ENCODE measurements at places on chromosomes 12 and 14.

GRCh38 chr14:54556535-54556934, 10.4 kb upstream of the SAMD4A start:
- no peak for DNase-seq

- no peak for DNase-seq
These were observed 156.1 kb upstream of the ALG10B start for GRCh38 chr12:38160318-38161122.

DNA sequence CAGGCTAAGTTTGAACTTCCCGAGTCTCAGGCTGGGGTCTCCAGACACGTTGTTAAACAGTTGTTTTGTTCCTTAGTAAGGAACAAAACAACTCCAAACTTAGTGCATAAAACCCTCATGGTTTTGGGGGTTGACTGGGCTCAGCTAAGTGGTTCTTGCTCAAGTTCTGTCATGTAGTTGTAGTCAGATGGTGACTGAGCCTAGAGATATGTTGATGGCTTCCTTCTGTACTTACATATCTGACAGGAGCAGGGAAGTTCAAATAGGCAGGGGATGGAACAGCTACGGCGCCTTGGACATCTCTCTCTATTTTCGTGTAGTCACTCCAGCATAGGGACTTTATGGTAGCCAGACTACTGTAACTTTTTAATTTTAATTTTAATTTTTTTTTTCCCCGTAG, 45.7 kb downstream of the SPATS2 start:
- no peak for DNase-seq

GRCh38 chr14:69886453-69887242, 7.4 kb downstream of the SMOC1 start:
- DNase-seq: no peak

GRCh38 chr12:18658179-18658578, 79.6 kb downstream of the PLCZ1 start:
- DNase-seq: no peak

DNA sequence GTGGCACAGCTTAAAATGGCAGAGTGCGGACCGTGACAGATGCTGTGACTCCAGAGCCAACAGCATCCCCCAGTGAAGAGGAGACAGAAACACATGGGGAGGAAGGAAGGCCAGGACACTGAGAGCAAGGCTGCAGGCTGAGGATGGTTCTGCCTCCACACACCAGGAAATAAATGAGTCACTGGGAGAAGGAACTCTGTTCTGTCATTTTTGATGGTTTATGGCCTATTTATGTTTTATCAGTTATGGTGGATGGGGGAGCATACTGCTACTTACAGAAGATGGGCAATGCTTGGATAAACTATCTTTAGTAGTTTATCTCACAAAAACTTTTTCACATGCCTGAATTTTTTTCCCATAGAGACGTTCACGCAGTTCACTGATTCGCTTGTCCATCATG, 33.8 kb downstream of the ZFYVE21 start:
- DNase-seq: no peak

GRCh38 chr12:42145197-42145549, 499 bp upstream of the GXYLT1 start:
- no peak for DNase-seq

GRCh38 chr12:32679920-32680237, 778 bp downstream of the DNM1L start:
- DNase-seq: no peak

DNA sequence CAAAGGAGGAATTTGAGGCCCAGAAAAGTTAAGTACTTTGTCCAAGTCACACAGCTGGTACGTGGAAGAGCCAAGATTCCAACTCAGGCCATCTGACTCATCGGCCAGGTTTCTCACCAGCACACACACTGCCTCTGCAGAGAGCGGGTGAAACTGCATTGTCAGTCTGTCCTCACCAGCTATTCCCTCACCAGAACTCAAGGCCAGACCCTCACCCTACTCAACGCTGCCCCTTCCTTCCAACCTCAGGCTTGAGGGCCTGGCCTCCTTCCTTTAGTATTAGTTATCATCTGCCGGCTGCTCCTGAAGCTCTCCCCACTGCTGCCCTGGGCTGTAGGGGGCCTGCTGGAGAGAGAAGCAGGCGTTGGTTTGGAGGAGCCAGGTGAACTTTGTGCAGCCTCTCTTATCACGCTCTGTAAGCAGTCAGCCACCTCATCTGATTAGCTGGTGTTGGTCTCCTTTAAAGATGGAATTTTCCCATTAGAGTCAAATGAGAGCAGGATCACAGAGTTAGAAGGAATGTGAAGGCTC, 16.6 kb upstream of the PLEK2 start:
- no peak for DNase-seq

DNA sequence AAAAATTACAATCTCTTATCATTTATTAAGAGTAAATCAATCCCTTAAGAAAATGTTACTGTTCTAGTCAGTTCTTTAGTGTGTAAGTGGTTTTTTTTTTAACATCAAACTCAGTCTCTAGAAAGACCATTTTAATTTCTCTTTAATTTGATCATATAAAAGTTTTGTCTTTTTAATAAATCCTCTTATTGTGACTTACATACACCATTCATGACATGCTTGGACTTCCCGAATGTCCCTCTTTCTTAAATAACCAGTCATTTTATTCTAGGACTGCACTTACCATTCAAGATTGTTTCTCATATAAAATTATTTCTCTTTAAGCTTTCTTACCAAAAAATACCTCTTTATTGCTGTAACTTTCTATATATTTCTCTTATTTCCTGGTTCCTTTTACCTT, 60.8 kb upstream of the EVL start:
- DNase-seq: no peak

- no peak for DNase-seq
These were observed 80.8 kb downstream of the TMTC1 start for GRCh38 chr12:29702972-29703371.

DNA sequence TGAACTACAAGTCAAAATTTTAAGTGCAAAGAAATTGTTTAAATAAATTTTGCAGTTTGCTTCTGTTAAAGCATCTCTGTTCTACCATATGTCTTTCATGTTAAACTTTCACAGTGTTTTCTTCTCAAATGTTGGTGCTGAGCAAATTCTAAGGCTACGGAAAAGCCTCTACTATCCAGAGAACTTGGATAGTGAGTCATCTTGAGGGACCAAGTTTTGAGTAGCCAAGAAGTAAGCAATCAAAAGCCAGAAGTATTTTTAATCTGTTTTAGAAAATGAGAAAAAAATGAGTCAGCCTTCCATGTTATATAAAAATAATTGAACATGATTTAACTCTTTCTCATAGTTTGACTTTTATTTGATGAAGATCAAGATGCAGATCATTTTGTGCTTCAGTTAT, 3.3 kb downstream of the BRMS1L start:
- DNase-seq: no peak

GRCh38 chr12:12720672-12721161, 3.5 kb downstream of the CDKN1B start:
- no peak for DNase-seq

- no peak for DNase-seq
These were observed 12.7 kb upstream of the HDAC7 start for GRCh38 chr12:47832263-47832933.

GRCh38 chr12:23895792-23896218, 53.7 kb downstream of the SOX5 start:
- DNase-seq: no peak

DNA sequence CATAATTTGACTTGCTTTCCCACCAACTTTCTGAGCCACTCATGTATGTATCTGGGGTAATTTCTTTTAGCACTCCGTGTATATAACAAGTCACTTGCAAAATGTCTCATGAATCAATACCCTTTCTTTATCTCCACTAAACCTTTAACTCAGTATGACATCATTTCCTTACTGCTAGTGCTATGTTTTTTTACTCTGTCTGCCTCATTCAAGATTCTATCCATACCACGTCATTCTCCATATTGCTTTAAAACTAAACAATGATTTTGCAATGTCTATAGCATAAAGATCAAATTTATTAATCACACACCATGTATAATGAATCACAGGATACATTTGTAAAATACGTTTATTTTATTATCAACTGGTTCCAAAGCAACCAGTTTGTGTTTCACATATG, 178.2 kb downstream of the PIK3C2G start:
- DNase-seq: no peak

- no peak for DNase-seq
These were observed 93.8 kb upstream of the MDM1 start for GRCh38 chr12:68425998-68426397.

DNA sequence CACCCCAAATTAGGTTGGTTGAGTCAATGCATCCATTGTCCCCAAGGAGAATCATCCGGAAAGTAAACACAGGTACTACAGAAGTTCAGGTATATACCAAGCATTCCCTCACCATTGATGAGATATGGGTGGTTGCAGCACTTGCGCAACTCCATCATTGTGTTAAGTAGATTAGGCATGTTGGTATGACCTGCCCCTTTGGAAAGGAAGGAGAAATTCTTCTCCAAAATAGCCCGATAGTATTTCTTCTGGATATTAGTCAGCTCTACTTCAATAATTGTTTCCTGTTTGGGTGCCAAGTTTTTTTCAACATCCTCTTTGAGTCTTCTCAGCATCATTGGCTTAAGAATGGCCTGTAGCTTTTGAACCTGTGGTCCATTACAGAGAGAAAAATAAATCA, 21.3 kb upstream of the SUPT16H start:
- no peak for DNase-seq

DNA sequence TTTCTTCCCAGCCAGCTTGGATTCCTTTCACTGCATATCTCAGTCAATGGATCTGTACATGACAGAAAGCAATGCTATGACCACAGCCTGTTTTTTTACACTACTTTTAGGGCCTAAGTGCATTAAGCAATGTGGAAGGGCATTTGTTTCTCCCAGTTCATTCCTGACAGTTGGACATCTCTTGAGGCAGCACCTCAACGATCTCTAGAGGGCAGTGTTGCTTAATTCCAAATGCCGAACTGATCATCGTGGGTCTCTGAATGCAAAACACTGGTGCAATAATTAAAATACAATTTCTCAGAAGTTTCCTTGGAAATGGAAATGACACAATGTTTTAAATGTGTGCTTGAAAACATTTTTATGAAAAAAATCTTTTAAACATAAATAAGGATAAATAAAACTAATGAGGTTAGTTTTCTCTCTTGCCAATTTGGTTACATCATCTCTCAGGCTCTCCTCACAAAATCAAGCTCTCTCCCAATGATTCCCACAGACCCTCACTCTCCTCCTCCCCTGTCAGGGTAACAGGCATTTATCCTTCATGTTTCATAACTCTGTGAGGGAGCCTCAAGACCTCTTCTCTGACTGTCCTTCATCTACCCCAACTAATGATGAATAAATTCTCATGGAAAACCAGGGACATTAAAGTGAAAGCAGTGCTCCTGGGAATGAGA, 192.4 kb upstream of the SLC16A7 start:
- no peak for DNase-seq

DNA sequence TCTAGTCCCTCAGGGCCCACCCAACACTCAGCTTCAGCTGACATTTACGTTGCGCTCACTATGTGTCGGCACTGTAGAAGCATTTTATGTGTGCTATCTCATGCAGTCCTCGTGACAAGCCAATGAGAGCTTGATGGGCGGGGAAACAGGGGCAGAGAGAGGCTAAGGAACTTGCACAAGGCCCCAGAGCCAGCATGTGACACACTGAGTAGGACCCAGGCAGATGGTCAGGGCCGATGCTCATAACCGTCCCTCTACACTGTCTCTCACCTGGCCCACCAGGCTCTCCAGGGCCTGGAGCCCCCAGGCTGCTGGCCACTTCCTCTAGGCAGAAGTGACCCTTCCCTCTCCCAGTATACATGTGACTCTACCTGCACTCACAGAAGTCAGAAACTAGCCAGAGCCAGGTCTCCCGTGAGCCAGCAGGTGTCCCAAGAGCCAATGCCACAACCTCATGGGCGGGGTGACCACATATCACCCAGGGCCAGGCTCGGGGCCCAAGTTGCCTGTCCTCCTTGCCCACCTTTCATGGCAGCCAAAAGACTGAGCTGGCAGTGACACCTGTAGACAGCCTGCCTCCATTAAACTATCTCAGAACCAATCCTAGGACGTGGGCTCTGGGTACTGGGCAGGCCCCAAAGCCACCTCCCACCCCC, 38.3 kb downstream of the TTC7B start:
- no peak for DNase-seq

DNA sequence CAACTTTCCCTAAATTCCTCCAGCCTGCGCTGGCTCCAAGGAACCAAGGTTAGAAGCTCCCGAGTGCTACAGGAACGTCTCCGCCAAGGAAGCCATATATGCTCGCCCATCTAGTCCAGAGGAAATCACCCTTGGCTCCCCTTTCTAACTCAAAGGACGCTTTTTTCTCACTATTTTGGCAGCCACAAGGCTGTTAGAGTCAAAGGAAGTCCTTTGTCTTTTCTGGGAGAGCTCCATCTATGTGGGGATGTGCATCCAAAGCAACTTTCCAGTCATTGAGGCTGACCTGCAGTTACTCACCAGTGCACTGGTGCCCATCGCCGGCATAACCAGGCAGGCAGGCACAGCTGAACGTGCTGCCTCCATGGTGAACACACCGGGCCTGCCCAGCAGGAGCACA, 37.6 kb downstream of the RTRAF start:
- no peak for DNase-seq

DNA sequence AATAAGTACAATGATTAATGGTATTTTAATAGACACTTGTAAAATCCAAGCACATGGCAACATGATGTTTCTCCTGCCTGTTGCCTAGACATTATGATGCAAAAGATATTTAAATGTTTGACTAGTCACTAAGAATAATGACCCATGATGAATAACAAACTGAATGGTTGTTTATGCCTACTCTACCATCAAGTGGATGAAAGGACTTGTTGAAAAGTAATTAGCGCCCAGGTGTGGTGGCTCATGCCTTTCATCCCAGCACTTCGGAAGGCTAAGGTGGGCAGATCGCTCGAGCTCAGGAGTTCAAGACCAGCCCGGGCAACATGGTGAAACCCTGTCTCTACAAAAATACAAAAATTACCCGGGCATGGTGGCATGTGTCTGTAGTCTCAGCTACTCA, 30.7 kb downstream of the KIF21A start:
- no peak for DNase-seq

DNA sequence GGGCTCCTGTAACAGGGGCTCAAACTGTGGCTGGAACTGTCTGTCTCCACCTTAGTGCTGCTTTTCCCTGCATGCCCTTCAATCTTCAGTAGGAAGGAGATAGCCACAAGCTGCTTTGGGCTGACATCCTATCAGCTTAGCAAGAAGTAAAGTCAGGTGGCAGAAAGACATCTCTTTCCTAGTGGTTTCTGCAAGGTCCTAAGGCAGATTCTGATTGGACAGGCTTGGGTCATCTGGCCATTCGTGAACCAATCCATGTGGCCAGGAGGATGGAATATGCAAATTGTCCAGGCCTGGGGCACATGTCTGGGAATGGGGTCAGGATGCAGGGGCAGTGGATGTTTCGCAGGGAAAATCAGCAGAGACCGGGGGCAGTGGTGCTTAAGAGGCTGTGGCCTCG, 5.2 kb downstream of the RITA1 start:
- DNase-seq: no peak

GRCh38 chr12:90974286-90974685, 19.3 kb upstream of the CCER1 start:
- no peak for DNase-seq

GRCh38 chr12:47707905-47708543, 2.2 kb upstream of the RPAP3 start:
- no peak for DNase-seq

GRCh38 chr14:99459481-99460100, 21.1 kb downstream of the SETD3 start:
- DNase-seq: no peak
